ENCODE measurements at places on chromosomes 11 and 22.

GRCh38 chr11:119567688-119568582 is 145.0 kb upstream of the THY1 start:
- peak; percentile 74 for DNase-seq

GRCh38 chr22:49827271-49827852 is 311 bp downstream of the BRD1 start:
- no peak for DNase-seq

DNA sequence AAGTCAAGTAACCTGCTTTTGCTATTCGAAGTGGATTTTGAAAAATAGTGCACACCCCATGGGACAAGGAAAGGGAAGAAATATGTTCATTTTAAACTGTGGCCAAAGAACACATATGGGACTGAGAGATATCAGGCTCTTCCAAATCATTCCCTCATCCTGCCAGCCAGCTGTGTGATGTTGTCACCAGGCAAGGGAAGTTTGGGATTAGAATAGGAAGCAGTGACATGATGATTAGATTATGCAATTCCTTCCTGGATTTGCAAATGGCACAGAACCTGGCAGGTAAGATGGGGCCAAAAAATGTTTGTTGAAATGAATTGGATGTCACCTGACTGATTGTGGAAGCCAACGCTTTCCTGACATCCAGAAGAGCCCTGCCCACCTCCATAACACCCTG is 4.9 kb upstream of the SCN3B start:
- no peak for DNase-seq

DNA sequence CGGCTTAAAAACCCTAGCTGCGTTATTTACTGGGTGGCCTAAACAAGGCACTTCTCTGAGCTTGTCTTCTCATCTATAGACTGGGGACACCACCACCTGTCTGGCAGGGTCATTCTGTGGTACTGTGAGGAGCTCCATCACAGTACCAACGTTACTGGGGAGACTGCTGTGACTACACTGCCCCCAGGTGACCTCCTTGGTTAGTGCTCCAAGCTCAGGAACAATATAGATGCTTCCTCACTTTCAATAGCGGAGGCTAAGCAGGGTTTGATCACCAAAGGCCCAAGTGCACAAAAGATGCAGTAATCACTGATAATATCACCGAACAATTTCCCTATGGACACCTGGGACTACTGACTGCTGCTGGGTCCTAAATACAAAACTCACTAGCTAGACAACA is 18.8 kb downstream of the PRPF19 start:
- DNase-seq: no peak

All from NCI-H1436 treated with DMSO at 0.1 percent for 48 hours (cell line).